Activated CD4-positive, alpha-beta memory T cell treated with anti-CD3 and anti-CD28 coated beads, Interleukin-2, amount 10 ng/mL, durations not matched to agents 7 days and 5 days (primary cell): ENCODE measurements at places on chromosomes 6 and 20. TPM values are rescaled to one million over a fixed set of nuclear protein-coding genes. Genes with fewer than 3 reads are reported as not detected.

GRCh38 chr6:121925024-121925423 lies 474.4 kb upstream of the HSF2 start:
- H3K4me1 ChIP-seq = no peaks in the 10 kb centered on the region
- DNase-seq = no peak
- H3K4me3 ChIP-seq = no peak overlapping the region
- no peaks in the 10 kb centered on the region for H3K27me3 ChIP-seq
- H3K27ac ChIP-seq = no peak overlapping the region

Gene SLC17A9
- 5.8 TPM for total RNA-seq

Gene RPS6KA2
- total RNA-seq = 6.5 TPM

Gene NMBR
- not detected for total RNA-seq
